Activated CD8-positive, alpha-beta T cell treated with anti-CD3 and anti-CD28 coated beads, Interleukin-2, amount 10 ng/mL, durations not matched to agents 7 days and 5 days (primary cell): ENCODE measurements at places on chromosomes 11 and 22.

DNA sequence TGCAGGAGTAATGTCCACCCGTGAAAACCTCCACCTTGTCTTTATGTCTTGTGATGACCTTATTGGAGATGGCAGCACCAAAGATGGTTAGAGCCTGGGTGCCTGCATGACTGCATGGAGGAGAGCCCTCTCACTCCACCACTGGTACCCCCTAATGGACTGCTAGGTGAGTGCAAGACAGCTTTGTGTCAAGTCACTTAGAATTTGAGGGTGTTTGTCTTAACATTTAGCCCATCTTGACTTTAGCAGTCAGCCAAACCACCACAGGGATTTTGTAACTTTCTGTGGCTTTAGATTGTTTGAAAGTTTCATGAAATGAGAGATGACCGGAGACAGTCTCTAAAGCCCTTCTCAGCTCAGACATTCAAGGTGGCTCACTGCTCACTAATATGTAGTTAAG lies 232.9 kb upstream of the NCAM1 start:
- no peaks in the 10 kb centered on the region for H3K27me3 ChIP-seq
- H3K27ac ChIP-seq, result no peak overlapping the region
- DNase-seq, result no peak

GRCh38 chr11:6351782-6352382 lies 31.6 kb upstream of the CAVIN3 start:
- H3K4me1 ChIP-seq, result peaks cover 2% of the 10 kb centered on the region
- H3K4me3 ChIP-seq, result no peak overlapping the region
- H3K27me3 ChIP-seq, result peaks cover 9% of the 10 kb centered on the region
- H3K27ac ChIP-seq, result no peak overlapping the region
- no peaks in the 10 kb centered on the region for H3K36me3 ChIP-seq

GRCh38 chr11:11444804-11445131 lies 91.7 kb upstream of the CSNK2A3 start:
- no peak for DNase-seq
- H3K27me3 ChIP-seq, result no peaks in the 10 kb centered on the region
- H3K27ac ChIP-seq, result no peak overlapping the region
- H3K4me3 ChIP-seq, result no peak overlapping the region

DNA sequence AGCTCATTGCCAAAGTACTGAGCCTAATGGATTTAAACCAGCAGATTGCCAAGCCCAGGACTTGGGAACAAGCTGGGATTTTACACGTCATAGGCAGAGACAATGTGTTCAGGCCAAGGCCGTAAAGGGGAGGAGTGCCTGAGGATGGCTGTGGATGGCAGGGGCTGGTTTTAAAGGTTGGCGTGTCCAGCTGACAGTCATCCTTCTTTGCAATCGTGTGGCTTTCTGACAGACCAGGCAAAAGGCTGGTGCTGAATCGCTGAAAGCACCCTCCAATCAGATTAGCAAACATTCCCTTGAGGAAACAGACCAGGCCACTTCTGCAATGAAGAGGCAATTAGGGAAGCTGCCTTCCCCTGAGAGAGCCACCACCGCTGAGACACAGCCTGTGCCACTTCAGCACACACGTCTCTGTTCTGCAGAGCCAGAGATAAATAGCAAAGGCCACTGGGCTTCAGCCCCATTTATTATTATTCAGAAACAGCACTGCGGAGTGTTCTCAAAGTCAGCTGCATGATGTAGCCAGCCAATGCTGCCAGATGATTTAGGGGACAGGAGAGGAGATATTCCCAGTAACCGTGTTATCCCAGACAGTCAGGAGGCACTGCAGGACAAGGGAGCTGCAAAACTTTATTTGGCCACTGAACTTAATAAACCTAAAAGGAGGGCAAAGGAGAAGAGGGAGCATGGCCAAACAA lies 54.2 kb upstream of the CSNK2A3 start:
- H3K4me3 ChIP-seq, result no peak overlapping the region
- H3K27ac ChIP-seq, result no peak overlapping the region
- DNase-seq, result no peak

DNA sequence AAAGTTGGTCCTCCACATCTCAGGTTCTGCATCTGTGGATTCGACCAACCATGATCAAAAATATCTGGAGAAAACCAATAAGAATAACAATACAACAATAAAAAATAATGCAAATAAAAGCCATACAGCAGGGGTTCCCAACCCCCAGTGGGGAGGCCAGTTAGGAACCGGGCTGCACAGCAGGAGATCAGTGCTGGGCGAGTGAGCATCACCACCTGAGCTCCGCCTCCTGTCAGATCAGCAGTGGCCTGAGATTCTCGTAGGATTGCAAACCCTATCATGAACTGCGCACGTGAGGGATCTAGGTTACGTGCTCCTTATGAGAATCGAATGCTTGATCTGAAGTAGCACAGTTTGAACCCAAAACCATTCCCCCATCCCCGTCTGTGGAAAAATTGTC lies 25.4 kb upstream of the MYO18B start:
- no peak for DNase-seq
- peaks cover 46% of the 10 kb centered on the region for H3K36me3 ChIP-seq
- H3K4me3 ChIP-seq, result no peak overlapping the region
- H3K27ac ChIP-seq, result no peak overlapping the region

DNA sequence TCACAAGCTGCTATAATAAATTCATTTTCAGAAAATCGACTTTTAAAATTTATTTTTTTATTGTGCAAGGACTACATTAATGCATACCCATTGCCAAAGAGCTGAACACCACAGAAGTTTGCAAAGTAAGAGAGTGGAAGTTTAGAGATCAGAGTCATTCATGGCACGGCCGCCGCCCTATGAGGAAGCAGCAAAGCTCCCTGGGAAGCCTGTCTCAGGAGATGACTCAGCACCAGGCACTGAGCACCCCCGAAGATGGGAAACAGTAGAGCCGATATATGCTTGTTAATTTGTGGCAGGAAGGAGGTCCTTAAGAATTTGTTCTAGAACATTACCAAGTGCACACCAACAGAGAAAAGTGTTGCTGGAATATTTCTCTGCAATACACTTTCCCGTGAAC lies 693.7 kb downstream of the OPCML start:
- no peak overlapping the region for H3K27ac ChIP-seq
- no peaks in the 10 kb centered on the region for H3K36me3 ChIP-seq
- DNase-seq, result no peak

GRCh38 chr11:118305726-118306125 lies 1.2 kb downstream of the CD3E start:
- no peaks in the 10 kb centered on the region for H3K27me3 ChIP-seq
- H3K27ac ChIP-seq, result peak overlapping the region; percentile 99
- DNase-seq, result peak; percentile 69

GRCh38 chr11:126951465-126951864 lies 49.1 kb downstream of the KIRREL3 start:
- H3K36me3 ChIP-seq, result no peaks in the 10 kb centered on the region
- H3K4me1 ChIP-seq, result no peaks in the 10 kb centered on the region
- no peak for DNase-seq
- H3K27me3 ChIP-seq, result no peaks in the 10 kb centered on the region
- H3K27ac ChIP-seq, result no peak overlapping the region

GRCh38 chr11:15194671-15195415 lies 80.1 kb downstream of the INSC start:
- no peak for DNase-seq
- no peak overlapping the region for H3K4me3 ChIP-seq
- H3K27ac ChIP-seq, result no peak overlapping the region
- H3K4me1 ChIP-seq, result no peaks in the 10 kb centered on the region
- peaks cover 6% of the 10 kb centered on the region for H3K27me3 ChIP-seq
- H3K36me3 ChIP-seq, result no peaks in the 10 kb centered on the region

DNA sequence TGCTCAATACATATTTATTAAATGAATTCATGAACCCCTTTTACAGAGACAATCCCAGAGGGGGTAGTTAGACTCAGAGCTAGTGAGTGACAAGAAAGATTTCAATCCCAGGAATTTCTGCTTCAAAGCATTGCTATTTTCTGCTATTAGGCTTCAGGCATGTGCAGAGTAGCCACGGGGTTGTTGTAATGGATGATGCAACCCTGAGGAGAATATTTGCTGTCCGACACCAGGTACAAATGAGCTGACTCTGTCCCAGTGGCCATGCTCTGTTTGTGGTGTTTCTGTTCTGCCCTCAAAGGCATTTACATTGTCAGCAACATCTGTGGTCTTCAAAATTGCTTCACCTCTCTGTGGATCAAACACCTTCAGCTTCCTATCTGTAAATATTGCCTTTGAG lies 102.6 kb downstream of the CSNK2A3 start:
- peaks cover 5% of the 10 kb centered on the region for H3K36me3 ChIP-seq
- no peaks in the 10 kb centered on the region for H3K4me1 ChIP-seq
- no peak for DNase-seq
- peaks cover 5% of the 10 kb centered on the region for H3K27me3 ChIP-seq
- no peak overlapping the region for H3K27ac ChIP-seq

GRCh38 chr22:39039306-39040126 lies 1.1 kb upstream of the APOBEC3F start:
- H3K4me3 ChIP-seq, result peak overlapping the region; percentile 95
- H3K36me3 ChIP-seq, result peaks cover 24% of the 10 kb centered on the region
- no peaks in the 10 kb centered on the region for H3K27me3 ChIP-seq
- no peak for DNase-seq
- peaks cover 51% of the 10 kb centered on the region for H3K4me1 ChIP-seq
- peak overlapping the region; percentile 91 for H3K27ac ChIP-seq

GRCh38 chr22:38871360-38872171 lies 450 bp downstream of the CBX6 start:
- H3K4me3 ChIP-seq, result peak overlapping the region; percentile 91
- H3K4me1 ChIP-seq, result peaks cover 45% of the 10 kb centered on the region
- H3K27me3 ChIP-seq, result peaks cover 22% of the 10 kb centered on the region
- peak overlapping the region; percentile 89 for H3K27ac ChIP-seq
- H3K36me3 ChIP-seq, result peaks cover 26% of the 10 kb centered on the region
- DNase-seq, result peak; percentile 45

- H3K36me3 ChIP-seq, result no peaks in the 10 kb centered on the region
- H3K4me3 ChIP-seq, result no peak overlapping the region
- no peak overlapping the region for H3K27ac ChIP-seq
Measured at GRCh38 chr11:37320921-37321320, 722.9 kb upstream of the RAG2 start.

DNA sequence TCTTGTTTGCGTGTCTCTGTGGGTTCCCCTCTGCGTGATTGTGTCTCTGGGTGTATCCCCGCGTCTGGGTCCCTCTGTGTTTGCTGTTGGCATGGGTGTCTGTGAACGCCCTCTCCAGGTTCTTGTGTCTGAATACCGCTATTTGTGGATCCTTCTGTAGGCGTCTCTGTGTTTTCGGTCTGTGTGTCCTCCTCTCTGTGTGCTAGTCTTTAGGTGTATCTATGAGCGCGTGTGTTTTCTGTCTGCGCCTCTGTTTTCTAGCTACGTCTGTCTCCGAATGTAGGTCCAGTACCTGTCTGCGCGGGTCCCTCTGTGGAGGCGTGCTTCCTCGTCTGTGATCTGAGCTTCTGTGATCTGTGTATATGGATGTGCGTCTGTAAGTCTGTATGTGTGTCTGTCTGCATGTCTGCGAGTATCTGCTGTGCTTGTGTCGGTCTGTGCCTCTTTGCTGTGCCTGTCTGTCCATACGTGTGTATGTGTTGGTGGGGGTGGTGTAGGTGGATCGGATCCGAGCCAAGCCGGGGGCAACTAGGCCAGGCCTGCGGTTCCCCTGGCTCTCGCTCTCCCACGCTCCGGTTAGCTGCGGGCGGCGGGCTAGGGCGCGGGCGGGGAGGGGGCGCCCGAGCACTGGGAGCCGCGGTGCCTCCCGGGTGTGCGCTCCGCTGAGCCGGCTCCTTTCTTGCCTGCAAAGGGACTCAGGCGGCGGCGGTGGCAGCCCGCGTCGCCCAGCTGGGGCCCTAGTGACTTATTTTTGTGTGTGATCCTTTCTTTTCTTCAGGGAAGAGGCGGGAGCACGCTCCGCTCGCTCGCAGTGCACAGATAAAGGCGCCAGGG lies 105.3 kb upstream of the E2F8 start:
- DNase-seq, result no peak
- peaks cover 54% of the 10 kb centered on the region for H3K27me3 ChIP-seq
- no peak overlapping the region for H3K27ac ChIP-seq
- H3K36me3 ChIP-seq, result no peaks in the 10 kb centered on the region
- H3K4me3 ChIP-seq, result no peak overlapping the region

DNA sequence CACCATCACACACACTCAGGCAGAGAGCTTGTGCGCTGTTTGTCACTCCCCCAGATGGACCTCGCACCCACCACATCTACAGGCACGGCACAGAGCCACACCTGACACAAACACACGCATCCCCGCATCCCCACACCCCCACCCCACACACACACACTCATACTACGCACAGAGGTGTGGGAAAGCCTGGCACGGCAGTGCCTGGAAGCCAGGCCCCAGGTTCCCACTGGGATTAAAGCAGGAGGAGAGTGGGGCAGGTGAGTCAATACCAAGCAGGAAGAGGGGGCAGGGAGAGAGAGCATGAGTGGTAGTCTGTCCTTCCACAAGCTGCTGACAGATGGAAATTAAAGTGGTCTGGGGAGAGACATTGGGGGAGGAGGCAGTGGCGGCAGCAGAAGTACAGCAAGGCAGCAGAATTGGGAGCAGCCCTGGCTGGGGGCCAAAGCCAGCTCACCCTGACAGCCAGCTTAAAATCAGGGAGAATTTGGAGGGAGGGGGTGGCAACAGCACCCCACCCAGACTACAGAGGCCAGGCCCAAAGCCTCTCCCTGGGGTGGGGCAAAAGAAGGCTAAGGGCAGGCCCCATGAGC lies 20.7 kb downstream of the TNKS1BP1 start:
- H3K4me3 ChIP-seq, result no peak overlapping the region
- no peak for DNase-seq
- H3K36me3 ChIP-seq, result peaks cover 24% of the 10 kb centered on the region
- no peaks in the 10 kb centered on the region for H3K4me1 ChIP-seq

DNA sequence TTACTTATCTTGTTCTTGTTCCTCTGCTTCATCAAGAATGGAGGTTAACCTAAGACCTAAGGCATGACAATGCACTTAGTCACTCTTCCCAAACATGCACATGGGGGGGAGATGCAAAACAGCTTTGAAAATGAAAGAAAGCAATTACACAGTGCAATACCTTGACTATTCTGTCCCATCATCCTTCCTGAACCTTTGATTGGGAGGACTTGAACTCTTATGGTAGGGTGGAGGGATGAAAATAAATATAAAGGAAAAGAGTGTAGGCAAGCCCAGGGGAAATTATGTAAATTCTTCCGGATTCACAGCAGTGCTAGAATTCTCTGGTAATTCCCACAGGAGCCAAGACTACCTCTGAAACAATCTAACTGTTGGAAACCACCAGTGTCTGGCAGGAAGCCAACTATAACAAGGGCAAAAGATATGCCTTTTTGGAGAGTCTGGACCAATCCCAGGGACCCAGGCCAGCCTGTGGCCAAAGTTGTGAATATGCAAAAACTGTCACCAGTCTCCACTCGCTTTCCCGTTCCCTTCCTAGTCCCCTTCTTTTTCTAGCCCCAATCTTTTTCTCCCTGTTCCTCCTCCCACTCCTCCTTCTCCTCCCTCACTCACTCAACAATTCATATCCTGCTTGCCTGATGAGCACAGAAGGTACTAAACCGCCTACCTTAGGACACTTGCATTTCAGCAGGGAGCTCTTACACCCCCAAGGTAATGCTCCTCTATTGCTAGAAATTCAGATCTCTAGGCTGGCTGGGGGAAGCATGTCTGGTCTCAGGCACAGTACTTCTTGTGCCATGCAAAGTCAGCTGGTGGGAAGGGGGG lies 2.5 kb upstream of the RCN1 start:
- no peak for DNase-seq
- no peak overlapping the region for H3K27ac ChIP-seq
- H3K27me3 ChIP-seq, result peaks cover 27% of the 10 kb centered on the region

GRCh38 chr11:35290876-35291275 lies 128.5 kb downstream of the SLC1A2 start:
- DNase-seq, result no peak
- no peak overlapping the region for H3K4me3 ChIP-seq
- H3K4me1 ChIP-seq, result peaks cover 68% of the 10 kb centered on the region
- peaks cover 13% of the 10 kb centered on the region for H3K36me3 ChIP-seq
- no peak overlapping the region for H3K27ac ChIP-seq
